ENCODE measurements at places on chromosomes 7 and 10.

GRCh38 chr7:20438694-20439376 is 108.1 kb downstream of the ITGB8 start:
- no peak for DNase-seq

DNA sequence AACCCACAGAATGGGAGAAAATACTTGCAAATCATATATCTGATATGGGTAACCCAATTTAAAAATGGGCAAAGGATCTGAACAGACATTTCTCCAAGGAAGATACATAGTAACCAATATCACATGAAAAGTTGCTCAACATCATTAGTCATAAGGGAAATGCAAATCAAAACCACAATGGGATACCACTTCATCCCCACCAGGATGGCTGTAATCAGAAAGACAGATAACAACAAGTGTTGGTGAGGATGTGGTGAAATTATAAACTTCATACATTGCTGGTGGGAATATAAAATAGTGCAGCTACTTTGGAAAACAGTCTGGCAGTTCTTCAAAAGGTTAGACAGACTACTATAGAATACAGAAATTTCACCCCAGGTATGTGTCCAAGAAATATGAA is 19.3 kb downstream of the AOC1 start:
- no peak for DNase-seq

GRCh38 chr7:17150018-17150417 is 148.4 kb upstream of the AHR start:
- no peak for DNase-seq

GRCh38 chr10:127964621-127965020 is 57.7 kb downstream of the PTPRE start:
- DNase-seq = no peak

- DNase-seq = no peak
These were observed 37.4 kb upstream of the XPNPEP1 start for GRCh38 chr10:109960682-109961081.

DNA sequence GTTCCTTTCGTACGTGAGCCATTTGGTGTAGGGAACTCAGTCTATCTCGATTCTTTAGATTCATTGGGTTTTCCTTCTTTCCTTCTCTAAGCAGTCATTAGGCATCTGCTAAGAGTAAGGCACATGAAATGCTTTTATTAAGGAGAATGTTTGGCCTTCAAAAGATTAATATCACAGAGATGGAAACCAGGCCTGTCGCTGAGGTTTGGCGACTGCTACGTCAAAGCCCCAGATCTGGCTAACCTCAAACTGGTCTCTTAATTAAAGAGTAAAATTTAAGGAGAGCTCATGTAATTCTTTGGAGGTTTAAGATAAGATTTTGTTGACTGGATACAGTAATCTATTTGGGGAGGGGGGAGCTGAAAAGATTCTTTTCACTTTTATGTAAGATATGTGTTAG is 189.8 kb downstream of the JCAD start:
- DNase-seq = no peak

DNA sequence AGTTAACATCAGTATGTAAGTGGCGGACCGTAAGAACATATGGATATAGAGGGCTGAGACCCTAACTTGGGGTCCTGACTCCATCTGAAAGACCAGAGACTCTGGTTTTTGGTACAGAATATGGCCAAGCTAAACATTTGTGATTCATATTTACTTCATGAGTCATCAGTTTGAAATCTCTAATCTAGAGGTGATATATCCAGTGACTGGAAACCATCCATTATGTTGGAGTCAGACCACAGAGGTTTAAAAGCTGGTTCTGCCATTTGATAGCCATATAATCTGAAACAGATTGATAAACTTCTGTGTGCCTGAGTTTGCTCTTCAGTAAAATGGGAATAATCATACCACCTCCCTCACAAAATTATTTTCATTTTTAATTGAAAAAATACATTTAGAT is 505.3 kb downstream of the SORCS3 start:
- no peak for DNase-seq

All from WERI-Rb-1 (cell line).